ENCODE measurements at places on chromosomes 2 and 18.

DNA sequence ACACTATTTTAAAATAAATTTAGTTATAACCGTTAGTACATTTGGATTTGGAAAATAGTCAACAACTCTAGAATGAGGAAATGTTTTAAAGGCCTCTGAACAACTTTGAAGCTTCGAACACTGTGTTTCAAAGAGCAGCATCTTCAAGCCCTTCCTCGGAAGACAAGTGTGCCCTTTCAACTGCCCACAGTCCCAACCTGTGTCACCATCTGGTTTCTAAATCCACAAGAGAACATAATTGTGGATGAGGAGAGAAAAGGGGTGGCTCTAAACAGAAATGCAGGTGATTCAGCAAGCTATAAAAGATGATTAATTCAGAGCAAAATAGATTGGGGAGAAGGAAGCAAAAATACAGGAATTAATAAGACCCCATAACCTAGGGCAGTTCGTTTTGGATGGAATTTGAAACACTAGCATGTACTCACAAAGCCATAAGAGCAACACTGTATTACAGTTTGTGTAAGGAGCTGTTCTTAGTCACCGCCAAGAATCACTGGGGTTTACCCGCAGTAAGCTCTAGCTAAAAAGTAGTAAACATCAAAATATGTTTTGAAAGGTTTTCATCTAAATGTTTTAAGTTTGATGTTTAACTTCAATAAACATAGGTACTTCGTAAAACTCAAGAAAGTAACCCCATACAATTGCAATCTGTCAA lies 160.7 kb downstream of the EIPR1 start:
- no peak for DNase-seq

DNA sequence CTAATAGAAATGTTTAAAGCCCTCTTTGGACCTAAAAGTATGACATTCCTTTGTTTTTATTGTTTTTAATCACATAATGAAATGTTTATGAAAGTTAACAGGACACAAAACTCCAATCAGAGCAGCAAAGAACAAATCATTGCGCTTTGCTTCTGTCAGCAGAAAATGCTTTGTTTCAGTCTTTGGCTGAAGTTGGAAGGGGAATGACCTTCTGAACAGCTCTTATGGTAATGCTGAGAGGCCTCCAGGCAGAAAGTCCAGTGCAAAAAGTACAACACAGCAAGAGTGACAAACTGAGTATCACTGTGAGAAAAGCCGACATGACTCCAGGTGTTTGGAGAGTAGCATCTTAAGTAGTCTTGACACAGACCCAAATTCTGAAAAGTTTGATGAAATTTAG lies 147.7 kb upstream of the SP5 start:
- DNase-seq = no peak

DNA sequence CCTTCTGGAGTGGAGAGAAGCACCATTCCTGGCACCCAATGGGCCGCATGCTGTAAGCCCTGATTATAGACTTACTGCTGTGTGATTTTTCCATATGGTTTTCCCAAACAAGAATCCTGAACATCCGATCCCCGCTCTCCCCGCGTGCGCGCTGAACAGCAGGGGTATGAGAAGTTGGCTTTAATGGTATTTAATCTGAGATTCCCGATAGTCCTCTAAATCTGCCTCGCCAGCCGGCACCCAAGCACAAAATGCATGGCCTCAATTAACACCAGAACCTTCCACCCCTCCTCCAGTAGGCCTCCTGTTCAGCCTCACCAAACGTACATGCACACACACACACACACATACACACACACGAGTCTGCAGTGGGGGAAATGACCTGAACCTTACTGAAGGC lies 480.3 kb downstream of the BCL11A start:
- DNase-seq = no peak

GRCh38 chr2:149021271-149021719 lies 17.2 kb upstream of the LYPD6B start:
- peak; percentile 23 for DNase-seq

DNA sequence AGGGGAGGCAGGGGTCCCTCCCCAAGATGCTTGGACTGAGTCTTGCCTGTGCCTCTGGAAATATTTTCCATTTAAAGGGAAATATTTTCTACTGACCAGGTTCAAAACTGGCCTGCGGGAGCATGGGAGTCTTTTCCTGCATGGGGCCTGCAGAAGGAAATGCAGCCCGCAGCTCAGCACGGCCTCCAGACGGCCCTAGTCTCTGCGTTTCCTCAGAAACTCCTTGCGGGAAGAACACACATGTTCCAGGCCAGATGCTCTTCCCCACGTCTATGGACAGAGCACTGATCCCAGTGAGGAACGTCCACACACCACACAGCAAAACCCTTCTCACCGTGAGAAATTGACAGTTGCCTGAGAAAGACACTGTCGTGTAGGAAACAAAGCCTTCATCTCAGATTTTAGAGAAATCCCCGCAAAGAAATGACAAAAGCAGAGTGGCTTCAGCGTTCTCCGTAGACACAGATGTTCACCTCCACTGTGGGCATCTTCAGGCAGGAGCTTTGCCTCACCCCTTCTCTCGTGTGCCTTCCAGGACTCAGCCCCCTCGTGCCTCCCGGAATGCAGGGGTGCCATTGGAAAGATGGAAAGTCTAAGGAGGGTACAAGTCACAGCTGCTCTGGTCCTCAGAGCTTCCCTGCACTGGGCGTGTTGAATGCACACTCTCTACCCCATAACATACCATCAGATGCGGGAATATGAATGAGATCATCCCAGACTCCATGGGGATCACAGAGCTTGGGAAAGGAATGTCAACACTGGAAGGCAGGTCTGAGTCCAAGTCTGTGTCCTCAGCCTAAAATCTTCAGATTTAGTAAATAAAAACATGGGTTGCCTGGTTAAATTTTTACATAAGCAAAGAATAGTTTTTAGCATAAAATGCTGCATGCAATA lies 438.7 kb upstream of the SALL3 start:
- DNase-seq = no peak

GRCh38 chr2:239386872-239387445 lies 13.9 kb downstream of the HDAC4 start:
- DNase-seq = no peak

- DNase-seq = no peak
These were observed 322.4 kb downstream of the PTPRM start for GRCh38 chr18:7889515-7889914.

GRCh38 chr2:10381997-10382353 lies 66.2 kb downstream of the ODC1 start:
- no peak for DNase-seq

DNA sequence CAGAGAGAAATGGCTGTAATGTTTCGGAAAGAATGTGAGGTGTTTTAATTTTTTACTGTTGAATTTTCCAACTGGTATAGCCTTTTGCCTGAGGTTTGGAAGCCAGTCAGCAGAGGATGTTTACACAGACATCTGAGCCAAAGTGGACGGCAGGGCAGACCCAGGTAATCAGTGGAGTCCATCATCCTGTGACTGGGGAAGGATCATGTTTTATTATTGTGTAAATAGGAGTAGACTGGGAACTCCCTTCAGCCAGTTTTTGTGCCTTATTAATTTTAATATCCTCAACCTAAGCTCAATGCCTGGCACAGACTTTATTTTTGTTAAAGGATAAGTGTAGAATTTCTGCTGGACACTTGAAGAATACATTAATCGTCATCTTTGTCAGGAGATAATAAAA lies 142.0 kb upstream of the GAREM1 start:
- no peak for DNase-seq

- DNase-seq = no peak
These were observed 90.1 kb upstream of the SMAD2 start for GRCh38 chr18:48020337-48021250.

DNA sequence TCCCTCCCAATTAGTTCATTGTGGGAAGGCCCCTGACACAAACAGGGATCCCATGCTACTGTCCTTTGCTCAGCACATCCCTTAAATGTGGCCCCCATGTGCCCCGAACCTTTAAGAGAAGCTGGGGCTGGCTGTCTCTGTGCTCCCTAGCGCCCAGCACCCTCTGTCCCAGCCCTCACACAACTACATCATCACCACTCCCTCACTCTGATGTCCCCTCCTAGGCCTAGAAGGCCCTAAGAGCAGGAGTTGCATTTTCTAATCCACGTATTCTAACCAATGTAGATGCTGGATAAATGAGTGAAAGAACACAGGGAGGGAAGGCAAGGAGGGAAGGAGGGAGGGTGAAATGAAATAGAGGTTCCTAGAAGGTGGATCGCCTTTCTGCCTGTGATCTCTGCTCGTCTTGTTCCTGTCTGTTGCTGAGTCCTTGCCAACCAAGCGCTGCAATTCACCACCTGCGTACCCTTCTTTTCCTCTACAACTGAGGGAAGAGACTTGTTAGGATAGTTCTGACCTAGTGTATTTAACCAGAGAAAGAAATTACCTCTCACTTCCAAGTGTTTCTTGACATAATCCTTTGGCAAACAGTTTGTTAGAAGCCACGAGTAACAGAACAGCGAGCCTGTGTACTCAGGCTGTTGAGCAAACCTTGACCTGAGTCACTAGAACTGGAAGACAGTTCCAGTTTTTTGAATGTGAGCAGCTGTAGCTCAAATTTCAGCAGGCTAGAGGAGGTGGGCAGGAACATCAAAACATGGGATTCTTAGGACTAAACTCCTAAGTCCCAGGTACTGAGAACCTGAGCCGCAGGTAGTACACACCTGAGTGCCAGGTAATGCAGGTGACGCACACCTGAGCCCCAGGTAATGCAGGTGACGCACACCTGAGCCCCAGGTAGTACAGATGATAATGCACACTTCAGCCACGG lies 181.5 kb upstream of the ID2 start:
- DNase-seq = no peak

- DNase-seq = no peak
These were observed 750 bp downstream of the NPAS2 start for GRCh38 chr2:100820523-100821254.

GRCh38 chr2:9091811-9092210 lies 88.3 kb upstream of the MBOAT2 start:
- no peak for DNase-seq

GRCh38 chr18:28960146-28960545 lies 783.2 kb upstream of the CDH2 start:
- DNase-seq = no peak

DNA sequence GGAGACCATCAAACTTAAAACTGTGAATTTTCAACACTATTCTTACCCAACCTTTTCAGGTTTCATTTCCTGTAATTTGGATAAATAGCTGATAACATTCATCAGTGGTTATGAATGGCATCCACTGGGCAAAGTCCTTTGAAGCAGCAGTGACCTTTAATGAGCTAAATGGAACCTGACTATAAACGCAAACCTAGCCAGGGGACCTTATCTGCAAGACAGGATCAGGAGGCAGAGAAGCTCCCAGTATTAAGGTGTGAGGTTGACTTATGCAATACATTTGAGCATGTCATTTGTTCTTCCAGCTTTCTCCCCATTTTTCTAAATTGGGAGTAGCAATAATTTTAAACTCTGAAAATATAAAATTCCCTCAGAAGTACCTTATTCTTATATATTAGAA lies 38.4 kb downstream of the CREG2 start:
- DNase-seq = no peak

GRCh38 chr2:41736586-41736985 lies 311.2 kb upstream of the PKDCC start:
- DNase-seq = no peak

- no peak for DNase-seq
These were observed 24.3 kb downstream of the TMEM237 start for GRCh38 chr2:201618744-201619662.

DNA sequence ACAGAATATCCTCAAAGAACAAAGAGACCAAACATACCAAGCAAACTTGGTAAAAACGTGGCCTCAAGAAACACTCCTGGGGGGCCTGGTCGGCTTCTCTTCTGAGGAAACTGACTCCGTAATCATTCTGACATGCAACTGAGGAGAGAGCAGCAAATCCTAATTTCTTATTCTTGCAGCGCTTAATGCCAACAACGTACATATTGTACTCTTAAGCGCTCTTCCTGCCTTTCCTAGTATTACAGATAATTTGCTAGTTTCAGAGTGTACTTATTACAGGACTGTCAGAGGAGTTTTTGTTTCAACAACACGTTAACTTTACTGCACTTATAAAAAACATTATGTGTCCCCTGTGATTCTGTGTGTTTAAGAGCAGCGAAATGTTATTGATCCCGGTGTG lies 64.9 kb downstream of the ZNF521 start:
- DNase-seq = no peak

DNA sequence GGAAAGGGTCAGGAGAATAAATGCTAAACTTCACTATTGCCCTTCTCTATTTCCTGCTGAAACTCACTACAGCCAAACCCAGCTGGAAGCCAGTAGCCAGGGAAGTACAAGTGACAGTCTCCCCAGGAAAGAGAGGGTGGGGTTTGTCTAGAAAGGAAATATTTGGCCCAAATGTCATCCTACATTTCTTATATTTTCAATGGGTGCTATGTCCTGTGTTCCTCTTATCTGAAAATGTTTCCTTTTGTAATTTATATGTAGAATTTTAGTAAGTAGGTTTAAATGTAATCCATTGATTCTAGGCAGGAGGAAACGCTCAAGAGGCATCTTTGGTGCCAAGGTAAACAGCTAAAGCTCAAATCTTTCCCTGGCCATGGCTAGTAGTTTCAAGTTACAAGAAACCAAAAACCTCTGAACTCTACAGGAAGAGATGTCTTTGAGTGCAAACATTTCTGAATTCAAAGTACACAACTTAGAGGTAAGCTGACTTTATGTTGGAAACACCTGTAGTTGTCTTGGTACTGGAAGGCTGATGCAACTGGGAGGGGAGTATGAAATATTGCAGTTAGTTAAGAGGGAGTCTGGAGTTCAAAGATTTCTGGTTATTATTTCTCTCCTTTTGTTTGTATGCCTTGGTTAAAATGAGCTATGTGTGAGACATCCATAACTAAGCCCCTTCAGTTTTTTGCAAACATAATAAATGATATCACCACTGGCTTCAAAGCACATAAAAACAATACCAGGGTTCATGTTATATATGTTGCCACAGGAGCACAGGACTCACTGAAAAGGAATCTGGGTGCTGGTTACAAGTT lies 356.1 kb upstream of the ZC3H15 start:
- DNase-seq = no peak

DNA sequence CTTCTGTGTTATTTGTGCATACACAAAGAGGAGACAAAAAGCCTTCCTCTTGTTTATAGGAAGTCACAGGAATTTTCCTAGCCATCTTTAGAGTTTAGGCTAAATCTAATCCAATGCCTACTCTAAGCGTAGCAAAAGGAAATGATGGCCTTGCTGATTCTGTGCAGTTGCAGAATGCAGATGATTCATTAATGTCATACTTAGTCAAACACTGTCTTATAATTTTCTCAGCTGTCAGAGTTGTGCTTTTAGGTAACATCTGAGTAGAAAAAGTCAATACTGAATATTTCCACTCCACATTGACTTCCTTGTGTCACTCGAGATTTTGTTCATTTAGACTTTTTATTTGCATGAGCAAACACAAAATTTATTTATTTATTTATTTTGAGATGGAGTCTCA lies 157.9 kb upstream of the FOSL2 start:
- no peak for DNase-seq

- DNase-seq = no peak
These were observed 121.5 kb downstream of the SLC4A3 start for GRCh38 chr2:219748671-219749570.

DNA sequence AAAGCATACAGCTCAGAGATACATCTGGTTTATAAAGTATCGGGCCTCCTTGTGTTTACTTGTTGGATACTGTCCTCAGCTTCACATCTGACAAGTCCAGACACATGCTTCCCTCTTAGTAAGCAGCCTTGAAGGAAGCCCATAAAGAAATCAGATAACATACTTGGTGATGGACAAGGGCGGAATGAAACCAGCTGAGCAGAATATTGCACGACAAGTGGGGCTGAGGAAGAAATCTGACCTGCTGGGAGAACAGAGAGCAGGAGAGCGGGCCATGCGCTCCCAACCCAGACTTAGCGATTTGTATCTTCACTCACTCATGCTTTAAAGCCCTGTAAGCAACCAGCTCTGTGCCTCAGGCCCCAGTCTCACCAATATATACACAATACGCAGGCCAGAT lies 208.4 kb downstream of the CDH20 start:
- no peak for DNase-seq

Data from naive B cell (primary cell).